ENCODE measurements at places on chromosomes 6 and 20.

DNA sequence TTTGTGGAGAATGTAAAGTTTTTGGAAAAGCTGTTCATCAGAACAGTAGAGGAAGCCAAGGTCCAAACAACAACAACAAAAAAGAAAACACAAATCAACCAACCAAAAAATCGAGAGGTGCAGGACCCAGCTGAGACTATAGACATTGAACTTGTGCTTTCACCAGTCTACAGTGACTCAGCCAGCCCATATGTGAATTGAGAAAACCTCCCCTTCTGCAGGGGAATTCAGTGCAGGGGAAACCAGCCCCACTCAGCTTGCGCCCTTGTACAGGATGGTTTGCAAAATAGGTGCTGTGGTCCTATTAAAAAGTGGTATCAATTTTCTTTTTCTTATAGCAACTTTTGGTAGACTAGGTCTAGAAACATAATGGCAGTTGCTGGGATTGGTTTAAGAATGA lies 21.3 kb downstream of the MLIP start:
- H3K27ac ChIP-seq: no peak overlapping the region
- H3K36me3 ChIP-seq: no peaks in the 10 kb centered on the region
- no peaks in the 10 kb centered on the region for H3K27me3 ChIP-seq
- H3K4me3 ChIP-seq: no peak overlapping the region

DNA sequence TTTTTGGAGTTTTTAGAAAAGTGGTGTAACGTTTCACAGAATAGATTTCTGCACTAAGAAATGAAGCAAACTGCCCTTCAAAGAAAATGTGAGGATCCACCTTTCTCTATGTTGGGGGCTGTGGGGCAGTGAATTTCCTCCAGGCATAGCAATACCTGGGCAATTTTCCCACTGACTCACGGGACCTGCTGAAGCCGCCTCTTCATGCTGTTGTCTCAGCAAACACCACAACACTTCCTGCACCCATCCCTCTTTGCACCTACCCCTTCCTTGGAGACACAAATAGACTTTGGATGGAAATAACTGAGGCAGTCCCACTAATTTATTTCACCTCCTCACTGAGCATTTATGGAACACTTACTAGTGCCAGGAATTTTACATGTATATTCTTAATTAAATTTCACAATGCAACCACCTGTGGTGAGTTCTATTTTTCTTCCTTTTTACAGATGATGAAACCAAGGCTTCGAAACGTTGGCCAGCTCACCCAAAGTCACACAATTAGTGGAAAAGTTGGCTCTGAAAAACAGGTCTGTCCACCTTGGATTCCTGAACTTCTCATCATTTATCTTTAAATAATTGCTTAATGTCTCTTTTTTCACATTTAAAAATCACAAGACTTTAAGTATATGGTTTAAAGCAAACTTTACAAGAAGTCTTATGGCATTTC lies 17.2 kb upstream of the ADGRF1 start:
- H3K36me3 ChIP-seq: no peaks in the 10 kb centered on the region
- no peak overlapping the region for H3K4me3 ChIP-seq
- no peak for DNase-seq
- H3K27ac ChIP-seq: no peak overlapping the region
- no peaks in the 10 kb centered on the region for H3K27me3 ChIP-seq
- H3K4me1 ChIP-seq: peaks cover 11% of the 10 kb centered on the region

DNA sequence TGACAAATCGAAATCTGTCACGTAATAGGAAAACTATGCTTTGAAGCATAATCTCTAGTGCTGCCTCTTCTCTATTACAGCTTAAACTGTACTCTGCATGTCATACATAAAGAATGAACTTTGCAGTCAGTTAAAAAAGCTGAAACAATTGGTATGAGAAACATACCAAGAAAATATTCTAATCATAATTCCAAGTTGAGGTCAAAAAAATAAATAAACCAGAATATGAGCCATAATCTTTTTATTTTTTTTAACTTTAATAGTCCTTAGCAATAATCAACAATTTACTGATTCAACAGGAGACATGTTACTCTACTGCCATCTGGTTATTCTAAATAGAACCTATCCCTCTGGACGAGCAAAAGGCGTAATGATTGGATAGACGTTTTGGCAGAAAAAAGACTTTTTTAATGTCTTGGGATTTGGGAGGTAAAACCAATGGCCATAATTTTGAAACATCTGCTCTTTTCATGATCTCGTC lies 224.4 kb upstream of the FLRT3 start:
- H3K4me1 ChIP-seq: peaks cover 11% of the 10 kb centered on the region
- no peaks in the 10 kb centered on the region for H3K27me3 ChIP-seq
- peaks cover 17% of the 10 kb centered on the region for H3K36me3 ChIP-seq

DNA sequence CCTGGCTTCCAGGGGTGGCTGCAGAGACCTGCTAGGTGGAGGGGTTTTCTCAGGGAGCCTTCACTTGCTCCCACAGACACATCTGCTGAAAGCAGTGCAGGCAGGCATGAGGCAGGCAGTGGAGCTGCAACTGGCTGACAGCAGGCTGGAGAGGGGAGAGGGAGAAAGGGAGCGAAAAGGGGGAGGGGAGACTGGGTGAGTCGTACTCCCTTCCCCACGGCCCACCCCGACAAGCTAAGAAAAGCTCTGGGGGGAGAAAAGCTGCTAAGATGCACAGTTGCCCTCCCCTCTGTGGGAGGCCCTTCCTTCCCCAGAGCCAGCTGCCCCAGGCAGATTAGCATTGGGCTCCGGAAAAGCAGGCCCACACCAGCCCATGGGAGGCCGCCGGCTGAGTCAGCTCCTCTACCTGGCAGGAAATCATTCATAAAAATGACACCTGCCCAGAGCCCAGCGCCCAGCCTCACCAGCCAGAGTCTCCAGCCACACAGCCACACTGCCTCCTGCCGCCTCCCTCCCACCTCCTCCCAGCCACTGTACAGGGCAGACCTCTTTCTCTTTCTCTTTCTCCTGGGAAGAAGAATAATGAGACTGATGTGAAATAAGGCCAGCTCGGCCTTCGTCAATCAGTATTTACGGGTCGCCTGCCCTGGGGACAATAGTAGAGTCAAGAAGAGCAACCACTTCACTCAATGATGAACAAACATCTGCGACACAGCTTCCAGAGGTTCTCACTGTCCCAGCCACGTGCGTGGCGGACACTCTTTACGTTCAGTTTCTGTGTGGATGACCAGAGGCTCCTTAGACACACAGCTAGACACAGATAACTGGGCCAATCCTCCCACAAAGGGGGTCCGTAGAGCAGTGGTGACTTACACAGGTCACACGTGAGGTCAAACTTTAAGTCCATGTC lies 7.7 kb upstream of the C20orf203 start:
- no peaks in the 10 kb centered on the region for H3K36me3 ChIP-seq
- peaks cover 38% of the 10 kb centered on the region for H3K4me1 ChIP-seq
- H3K4me3 ChIP-seq: peak overlapping the region; percentile 33

- no peak overlapping the region for H3K4me3 ChIP-seq
- no peak overlapping the region for H3K27ac ChIP-seq
- no peaks in the 10 kb centered on the region for H3K27me3 ChIP-seq
- H3K4me1 ChIP-seq: no peaks in the 10 kb centered on the region
- DNase-seq: no peak
- no peaks in the 10 kb centered on the region for H3K36me3 ChIP-seq
These were observed 174.4 kb downstream of the SYNE1 start for GRCh38 chr6:152462716-152463115.

DNA sequence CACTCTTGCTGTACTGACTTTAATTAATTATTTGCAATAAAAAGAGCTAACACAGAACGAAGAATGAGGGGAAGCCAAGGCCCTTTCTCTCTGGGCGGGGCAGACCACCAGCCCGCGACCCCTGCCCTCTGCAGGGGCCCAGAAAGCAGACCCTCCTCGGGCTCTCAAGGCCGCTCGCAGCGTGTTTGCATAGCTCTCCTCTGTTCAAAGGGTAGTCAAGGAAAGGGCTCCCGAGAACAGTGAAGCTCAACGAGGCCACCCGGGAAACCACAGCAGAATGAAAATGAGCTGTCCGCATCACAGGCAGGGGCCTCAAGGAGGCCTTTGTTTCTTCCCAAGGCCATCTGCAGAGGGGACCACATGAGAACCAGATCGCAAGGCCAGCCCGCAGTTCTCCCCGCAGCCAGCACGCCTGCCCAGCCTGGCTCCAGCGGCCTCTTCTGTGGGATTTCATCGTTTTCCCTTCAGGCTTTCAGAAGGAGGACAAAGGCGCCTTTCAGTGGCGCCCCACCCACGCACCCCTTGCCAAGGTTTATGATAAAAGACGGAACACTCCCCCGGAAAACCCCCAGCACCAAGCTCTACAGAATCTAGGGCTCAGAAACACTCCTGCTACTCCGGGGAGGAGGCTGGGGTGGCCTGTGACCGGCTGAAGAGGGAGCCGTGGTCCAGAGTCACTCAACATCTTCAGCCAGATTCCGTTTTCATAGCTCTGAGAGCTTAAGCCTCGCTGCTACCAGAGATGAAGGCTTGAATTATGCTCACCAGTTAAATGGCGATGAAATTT lies 25.3 kb downstream of the ACSS1 start:
- no peak overlapping the region for H3K4me3 ChIP-seq
- peak; percentile 23 for DNase-seq
- H3K4me1 ChIP-seq: peaks cover 11% of the 10 kb centered on the region
- H3K27ac ChIP-seq: no peak overlapping the region

DNA sequence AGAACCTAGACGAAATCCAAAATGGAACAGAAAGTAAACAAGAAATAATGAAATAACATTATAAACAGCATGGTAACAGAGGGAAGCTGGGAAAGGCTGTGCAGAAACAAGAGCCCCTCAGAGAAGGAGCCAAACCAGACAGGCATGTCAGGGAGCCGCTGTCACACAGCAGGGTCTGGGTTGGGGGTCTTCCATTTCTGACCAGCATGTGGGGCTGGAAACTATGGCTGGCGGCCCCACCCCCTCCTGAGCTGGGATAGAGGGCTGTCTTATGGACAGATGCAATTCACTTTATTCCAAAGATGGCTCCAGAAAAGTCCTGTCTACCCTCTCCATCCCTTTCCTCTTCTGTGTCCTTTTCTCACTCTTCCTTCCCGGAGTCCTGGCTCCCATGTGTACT lies 27.3 kb downstream of the C6orf89 start:
- no peaks in the 10 kb centered on the region for H3K36me3 ChIP-seq
- no peak overlapping the region for H3K27ac ChIP-seq
- peaks cover 5% of the 10 kb centered on the region for H3K4me1 ChIP-seq
- no peaks in the 10 kb centered on the region for H3K27me3 ChIP-seq

- no peak overlapping the region for H3K4me3 ChIP-seq
- no peak overlapping the region for H3K27ac ChIP-seq
- peaks cover 14% of the 10 kb centered on the region for H3K4me1 ChIP-seq
- no peaks in the 10 kb centered on the region for H3K36me3 ChIP-seq
- DNase-seq: no peak
- H3K27me3 ChIP-seq: peaks cover 9% of the 10 kb centered on the region
These were observed 39.4 kb upstream of the FABP7 start for GRCh38 chr6:122740091-122740490.

- peaks cover 8% of the 10 kb centered on the region for H3K27me3 ChIP-seq
- H3K4me3 ChIP-seq: no peak overlapping the region
- no peak overlapping the region for H3K27ac ChIP-seq
- peaks cover 29% of the 10 kb centered on the region for H3K36me3 ChIP-seq
- peaks cover 16% of the 10 kb centered on the region for H3K4me1 ChIP-seq
- DNase-seq: no peak
These were observed 56.5 kb upstream of the CCN2 start for GRCh38 chr6:132007474-132008190.

DNA sequence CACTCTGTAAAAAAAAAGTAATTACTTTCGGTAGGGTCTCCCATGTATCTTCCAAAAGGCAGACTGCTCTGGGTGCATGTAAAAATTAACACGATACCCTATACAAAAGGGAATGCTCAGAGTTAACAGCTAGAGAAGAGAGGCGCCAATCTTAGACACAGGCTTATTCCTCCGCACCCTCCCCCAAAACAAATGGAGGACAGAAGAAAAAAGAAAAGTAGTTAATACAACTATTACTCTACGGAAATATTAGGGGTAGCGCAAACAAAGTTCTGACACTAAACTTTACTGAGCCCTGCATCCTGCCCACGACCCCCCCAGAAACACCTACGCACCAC lies 331 bp upstream of the UFL1 start:
- no peaks in the 10 kb centered on the region for H3K27me3 ChIP-seq
- H3K4me1 ChIP-seq: peaks cover 23% of the 10 kb centered on the region
- no peak for DNase-seq
- no peaks in the 10 kb centered on the region for H3K36me3 ChIP-seq
- H3K27ac ChIP-seq: peak overlapping the region; percentile 99

GRCh38 chr6:168055696-168056489 lies 23.1 kb downstream of the FRMD1 start:
- no peaks in the 10 kb centered on the region for H3K4me1 ChIP-seq
- no peak overlapping the region for H3K27ac ChIP-seq
- no peaks in the 10 kb centered on the region for H3K27me3 ChIP-seq
- H3K36me3 ChIP-seq: no peaks in the 10 kb centered on the region

- no peaks in the 10 kb centered on the region for H3K27me3 ChIP-seq
- no peak for DNase-seq
- H3K27ac ChIP-seq: no peak overlapping the region
- H3K4me1 ChIP-seq: peaks cover 43% of the 10 kb centered on the region
- H3K36me3 ChIP-seq: peaks cover 9% of the 10 kb centered on the region
- no peak overlapping the region for H3K4me3 ChIP-seq
These were observed 192.4 kb downstream of the CD83 start for GRCh38 chr6:14309951-14310445.

DNA sequence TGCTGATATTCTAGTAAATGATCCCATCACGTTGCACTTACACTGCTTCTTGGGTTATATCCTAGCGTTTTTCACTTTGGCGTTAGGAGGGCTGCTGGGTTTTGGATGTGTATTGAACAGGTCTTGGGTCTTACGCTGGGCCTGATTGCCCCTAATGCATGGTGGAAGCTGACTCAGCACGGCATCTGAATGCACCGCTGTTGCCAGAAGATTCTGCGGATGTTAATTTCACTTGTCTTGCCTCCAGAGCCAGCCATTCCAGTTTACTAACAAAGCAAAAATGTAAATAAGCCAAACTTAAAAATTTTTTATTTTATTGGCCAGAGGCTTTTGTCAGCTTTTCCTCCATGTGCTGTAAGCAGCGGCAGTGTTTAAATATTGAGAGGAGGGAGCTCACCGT lies 233.5 kb downstream of the TMEM242 start:
- H3K4me1 ChIP-seq: peaks cover 58% of the 10 kb centered on the region
- peaks cover 4% of the 10 kb centered on the region for H3K36me3 ChIP-seq
- peak overlapping the region; percentile 22 for H3K4me3 ChIP-seq

- no peaks in the 10 kb centered on the region for H3K27me3 ChIP-seq
- H3K4me1 ChIP-seq: no peaks in the 10 kb centered on the region
- H3K36me3 ChIP-seq: peaks cover 4% of the 10 kb centered on the region
- no peak overlapping the region for H3K4me3 ChIP-seq
These were observed 22.9 kb downstream of the GGT7 start for GRCh38 chr20:34849778-34850177.

All from WTC11 (cell line).